ENCODE measurements at places on chromosomes 2 and 18.

DNA sequence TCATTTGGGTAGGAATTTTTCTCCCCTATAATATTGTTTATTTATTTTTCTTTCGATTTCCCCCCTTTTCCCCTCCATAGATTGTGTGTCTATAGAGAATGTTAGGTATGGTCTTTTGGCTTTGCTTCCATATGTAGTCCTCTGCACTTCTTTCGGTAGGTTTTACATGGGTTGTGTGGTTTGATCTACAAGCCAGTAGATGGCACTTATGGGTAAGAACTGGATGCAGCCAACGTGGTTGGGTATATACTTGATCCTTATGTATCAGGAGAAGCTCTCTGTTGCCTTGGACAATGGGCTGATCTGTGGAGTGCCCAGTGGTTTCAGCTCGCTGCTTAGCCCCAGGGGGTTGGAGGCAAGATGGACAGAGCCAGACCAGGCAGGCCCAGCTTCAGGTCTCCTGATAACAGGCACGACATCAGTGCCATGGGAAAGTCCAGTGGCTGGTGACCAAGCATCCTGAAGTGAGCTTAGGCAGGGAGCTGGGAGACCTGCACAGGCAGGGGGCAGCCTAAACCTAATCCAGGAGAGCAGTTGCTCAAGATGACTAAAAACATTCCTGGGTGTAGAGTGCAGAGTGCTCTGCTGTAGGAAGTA, 488.3 kb downstream of the CCDC85A start:
- no peaks in the 10 kb centered on the region for H3K27me3 ChIP-seq
- H3K4me3 ChIP-seq = no peak overlapping the region
- H3K36me3 ChIP-seq = no peaks in the 10 kb centered on the region
- no peak for DNase-seq
- H3K4me1 ChIP-seq = peaks cover 5% of the 10 kb centered on the region

DNA sequence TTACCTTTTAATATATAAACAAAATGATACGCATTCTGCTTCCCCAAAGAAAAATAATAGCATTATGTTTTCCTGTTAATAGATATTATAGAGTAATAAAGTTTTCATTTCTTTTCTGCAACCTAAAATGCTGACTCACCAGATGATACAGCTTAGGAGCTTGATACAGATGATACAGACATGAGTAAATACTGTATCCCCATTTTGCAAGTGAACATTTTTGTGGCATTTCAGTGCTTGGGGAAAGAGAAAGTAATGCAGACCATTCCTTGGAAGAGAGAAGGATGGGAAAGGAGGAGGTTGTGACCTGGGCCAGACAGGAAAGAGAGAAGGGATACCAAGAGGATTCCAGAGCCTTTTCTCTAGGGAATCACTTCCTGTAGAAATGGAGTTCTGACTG, 97.5 kb upstream of the FSHR start:
- no peak overlapping the region for H3K4me3 ChIP-seq
- no peak overlapping the region for H3K27ac ChIP-seq
- no peak for DNase-seq
- H3K27me3 ChIP-seq = no peaks in the 10 kb centered on the region
- no peaks in the 10 kb centered on the region for H3K4me1 ChIP-seq
- no peaks in the 10 kb centered on the region for H3K36me3 ChIP-seq

DNA sequence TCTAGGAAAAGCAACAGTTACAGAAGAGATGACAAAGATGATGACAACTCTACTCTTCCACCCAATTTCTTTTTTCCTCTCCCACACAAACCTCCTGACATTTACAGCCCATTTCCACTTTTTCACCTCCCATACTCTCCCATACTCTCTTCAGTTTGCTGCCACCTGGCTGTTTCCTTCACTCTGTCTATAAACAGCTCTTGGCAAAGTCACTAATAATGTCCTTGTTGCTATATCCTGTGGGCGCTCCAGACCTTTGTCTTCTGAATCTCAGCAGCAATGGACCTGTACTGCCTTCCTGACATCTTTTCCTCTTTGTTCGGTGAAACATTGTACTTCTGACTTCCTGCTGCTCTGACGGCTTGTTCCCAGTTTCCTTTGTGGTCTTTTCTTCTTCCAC, 60.7 kb upstream of the CAVIN2 start:
- H3K36me3 ChIP-seq = no peaks in the 10 kb centered on the region
- H3K4me3 ChIP-seq = no peak overlapping the region

GRCh38 chr2:134161170-134161547, 92.7 kb upstream of the MGAT5 start:
- H3K4me1 ChIP-seq = peaks cover 7% of the 10 kb centered on the region
- no peak overlapping the region for H3K27ac ChIP-seq
- H3K27me3 ChIP-seq = no peaks in the 10 kb centered on the region
- no peak for DNase-seq
- H3K4me3 ChIP-seq = no peak overlapping the region

- no peak for DNase-seq
- H3K4me1 ChIP-seq = no peaks in the 10 kb centered on the region
- H3K36me3 ChIP-seq = no peaks in the 10 kb centered on the region
- no peaks in the 10 kb centered on the region for H3K27me3 ChIP-seq
- no peak overlapping the region for H3K4me3 ChIP-seq
- H3K27ac ChIP-seq = no peak overlapping the region
Measured at GRCh38 chr2:227884511-227884947, 13.1 kb downstream of the DAW1 start.

GRCh38 chr18:50194631-50195532, at the start of gene MYO5B:
MYO5B (minus strand) TSS chr18:50195147; CDS start chr18:50194793, 354 bp downstream.
- no peaks in the 10 kb centered on the region for H3K36me3 ChIP-seq
- H3K27me3 ChIP-seq = no peaks in the 10 kb centered on the region
- H3K27ac ChIP-seq = no peak within 1 kb of the TSS
- peak within 1 kb of the TSS; percentile 77 for H3K4me3 ChIP-seq
- no peak for DNase-seq
- peaks cover 6% of the 10 kb centered on the region for H3K4me1 ChIP-seq

GRCh38 chr18:68172842-68173549, 541.9 kb downstream of the TMX3 start:
- H3K4me3 ChIP-seq = no peak overlapping the region
- no peak overlapping the region for H3K27ac ChIP-seq
- no peaks in the 10 kb centered on the region for H3K27me3 ChIP-seq
